ENCODE measurements at places on chromosomes 3 and 15.

DNA sequence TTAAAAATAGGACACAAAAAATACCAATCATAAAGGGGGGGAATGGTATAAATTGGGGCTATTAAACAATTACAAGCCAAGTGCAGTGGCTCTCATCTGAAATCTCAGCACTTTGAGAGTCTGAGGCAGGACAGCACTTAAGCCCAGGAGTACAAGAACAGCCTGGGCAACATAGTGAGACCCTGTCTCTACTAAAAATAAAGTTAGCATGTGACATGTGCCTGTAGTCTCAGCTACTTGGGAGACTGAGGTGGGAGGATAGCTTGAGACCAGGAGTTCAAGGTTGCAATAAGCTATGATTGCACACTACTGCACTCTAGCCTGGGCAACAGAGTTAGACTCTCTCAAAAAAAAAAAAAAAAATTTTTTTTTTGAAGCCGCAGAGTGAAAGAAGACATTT, 23.8 kb upstream of the GABPB1 start:
- DNase-seq, result no peak

GRCh38 chr3:140602781-140603180, 75.1 kb upstream of the TRIM42 start:
- DNase-seq, result no peak

- no peak for DNase-seq
These were observed 28.5 kb downstream of the LHFPL4 start for GRCh38 chr3:9525078-9525477.

DNA sequence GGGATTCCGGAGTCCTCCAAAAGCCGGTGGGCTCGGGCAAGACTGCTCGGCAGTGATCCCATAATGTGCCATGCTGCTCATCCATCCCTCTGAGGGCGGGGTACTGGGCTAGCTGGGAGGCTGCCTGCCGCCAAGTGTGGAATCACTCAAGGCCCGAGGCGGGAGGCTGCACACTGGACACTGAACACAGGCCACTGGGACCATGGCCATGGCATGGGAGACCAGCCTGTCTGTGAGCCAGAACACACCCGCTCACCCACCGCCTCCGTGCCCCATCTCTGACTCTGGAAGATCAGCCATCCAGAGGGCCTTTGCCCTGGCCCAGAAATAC, 1.4 kb downstream of the C3orf22 start:
- no peak for DNase-seq

- DNase-seq, result no peak
These were observed 88.9 kb upstream of the PTX3 start for GRCh38 chr3:157347577-157348303.

DNA sequence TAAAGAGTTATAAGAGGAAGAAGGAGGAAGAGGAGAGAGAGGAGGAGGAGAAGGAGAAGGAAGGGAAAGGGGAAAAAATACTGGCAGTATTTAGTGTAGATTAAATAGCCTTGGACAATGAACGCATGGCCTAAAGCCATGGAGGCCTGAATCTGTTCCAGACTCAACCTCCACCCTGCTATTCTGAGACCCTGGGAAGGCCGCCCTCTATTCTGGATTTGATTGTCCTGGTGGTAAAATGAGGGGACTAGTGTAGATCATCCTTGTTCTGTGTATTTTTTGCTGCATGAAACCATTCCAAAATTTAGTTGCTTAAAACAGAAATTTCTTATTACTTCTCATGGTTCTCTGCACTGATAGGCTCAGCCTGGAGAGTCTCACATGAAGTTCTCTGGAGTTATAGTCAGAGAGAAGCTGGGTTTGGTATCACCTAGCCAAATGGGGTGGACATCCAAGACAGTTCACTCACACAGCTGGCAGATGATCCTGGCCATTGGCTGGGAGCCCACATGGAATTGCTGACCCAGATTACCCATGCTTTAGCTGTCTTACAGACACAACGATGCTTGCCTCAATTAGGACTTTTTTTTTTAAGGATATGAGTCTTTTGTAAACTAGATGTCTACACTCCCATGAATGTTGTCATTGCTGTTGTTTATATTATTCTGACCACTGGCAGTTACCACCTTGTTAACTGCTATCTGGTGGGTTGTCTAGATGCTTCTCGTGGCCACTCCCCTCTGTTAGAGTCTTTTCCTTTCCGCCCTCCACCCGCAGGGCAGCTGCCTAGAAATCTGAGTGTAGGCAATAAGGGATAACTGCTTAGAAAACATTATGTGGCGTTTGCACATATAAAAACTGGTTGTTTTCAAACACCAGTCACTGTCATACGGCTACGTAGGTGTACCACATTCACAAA, 149.9 kb downstream of the SST start:
- DNase-seq, result peak; percentile 70

- no peak for DNase-seq
These were observed 262.5 kb upstream of the ATP10A start for GRCh38 chr15:26125664-26126063.

- DNase-seq, result no peak
These were observed 176.6 kb downstream of the OSBPL10 start for GRCh38 chr3:31804251-31805051.

- DNase-seq, result peak; percentile 9
These were observed 319 bp upstream of the TP63 start for GRCh38 chr3:189630767-189631372.

GRCh38 chr3:50607271-50608091, 4.1 kb downstream of the CISH start:
- no peak for DNase-seq

- peak; percentile 69 for DNase-seq
These were observed 49.0 kb downstream of the LMCD1 start for GRCh38 chr3:8550611-8551010.

GRCh38 chr3:172084871-172085556, 45.6 kb downstream of the FNDC3B start:
- peak; percentile 40 for DNase-seq

GRCh38 chr15:38662805-38663204, 98.2 kb upstream of the RASGRP1 start:
- DNase-seq, result no peak

GRCh38 chr3:78825118-78825857, 942.5 kb downstream of the ROBO1 start:
- no peak for DNase-seq

DNA sequence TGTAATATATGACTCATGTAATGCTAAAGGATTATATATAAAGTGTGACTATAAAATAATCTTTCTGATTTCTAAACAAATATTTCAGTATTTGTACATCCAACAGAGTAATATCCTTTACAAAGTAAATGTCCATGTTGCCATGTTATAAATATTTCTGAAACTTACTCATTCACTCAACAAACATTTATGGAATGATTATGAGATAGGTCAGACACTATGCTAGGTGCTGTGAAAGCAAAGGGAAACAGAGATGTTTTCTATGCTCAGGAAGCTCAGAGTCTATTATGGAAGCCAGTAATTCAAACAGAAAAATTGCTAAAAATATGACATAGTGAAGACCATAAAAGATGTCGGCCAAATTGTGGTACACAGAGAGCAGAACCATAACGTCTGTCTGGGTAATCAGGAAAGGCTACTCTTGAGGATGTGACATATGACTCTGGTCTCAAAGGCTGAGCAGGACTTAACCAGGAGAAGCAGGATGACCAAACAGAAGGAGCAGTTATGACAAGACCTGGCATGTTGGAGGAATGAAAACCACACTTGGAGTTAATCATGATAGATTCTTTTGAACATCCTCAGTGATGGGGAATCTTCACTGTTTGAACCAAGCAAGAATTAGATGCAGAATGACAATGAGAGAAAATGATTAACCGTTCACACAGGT, 39.0 kb upstream of the MYO5C start:
- peak; percentile 58 for DNase-seq

GRCh38 chr3:106008766-106009165, 140.0 kb upstream of the CBLB start:
- no peak for DNase-seq

DNA sequence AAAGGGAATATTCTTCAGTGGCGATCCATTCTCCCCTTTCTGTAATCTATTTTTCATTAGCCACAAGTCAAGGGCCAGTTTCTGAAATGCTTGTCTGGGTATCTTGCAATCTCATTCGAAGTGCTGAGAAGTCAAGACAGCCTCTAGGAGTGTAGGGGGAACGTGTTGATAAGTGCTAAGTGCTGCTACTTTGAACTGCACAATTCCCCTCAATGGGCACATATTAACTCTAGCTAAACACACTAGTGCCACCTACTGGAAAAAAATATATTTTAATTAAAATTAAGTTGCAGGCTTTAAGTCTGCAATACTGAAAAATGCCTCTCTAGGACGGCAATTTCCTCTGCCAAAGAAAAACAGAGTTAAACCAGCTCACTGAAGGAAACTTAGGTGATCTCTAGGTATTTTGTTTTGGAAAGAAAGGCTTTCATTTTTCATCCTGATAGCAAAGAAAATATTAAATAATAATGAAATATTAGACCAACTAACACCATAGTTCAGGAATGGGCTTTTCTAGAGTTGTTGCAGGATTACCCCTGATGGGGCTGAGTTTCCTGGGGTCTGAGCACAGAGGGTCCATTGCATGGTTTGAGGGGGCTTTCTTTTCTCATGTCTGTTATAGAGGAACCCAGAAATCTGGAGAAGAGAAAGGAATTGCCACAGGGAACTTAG, 181.9 kb upstream of the KBTBD8 start:
- DNase-seq, result peak; percentile 70

- DNase-seq, result no peak
These were observed 145.1 kb upstream of the THRB start for GRCh38 chr3:24639481-24640329.

DNA sequence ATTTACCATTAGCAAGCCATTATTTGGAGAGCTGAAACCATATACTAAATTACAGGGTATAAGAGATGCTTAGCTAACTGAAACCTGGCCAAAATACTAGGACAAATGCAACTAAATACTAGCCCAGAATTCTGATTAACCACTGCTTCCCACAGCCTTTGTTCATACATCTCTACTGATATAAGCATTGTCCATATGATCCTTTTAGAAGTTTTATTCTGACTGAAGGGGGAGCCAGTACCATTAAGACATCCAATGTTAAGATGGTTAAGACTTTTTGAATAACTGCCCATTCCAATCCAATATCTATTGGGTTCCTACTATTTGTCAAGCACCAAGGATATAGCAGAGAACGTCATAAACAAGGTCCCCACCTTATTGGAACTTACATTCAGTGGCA, 421.3 kb downstream of the FOXP1 start:
- no peak for DNase-seq

DNA sequence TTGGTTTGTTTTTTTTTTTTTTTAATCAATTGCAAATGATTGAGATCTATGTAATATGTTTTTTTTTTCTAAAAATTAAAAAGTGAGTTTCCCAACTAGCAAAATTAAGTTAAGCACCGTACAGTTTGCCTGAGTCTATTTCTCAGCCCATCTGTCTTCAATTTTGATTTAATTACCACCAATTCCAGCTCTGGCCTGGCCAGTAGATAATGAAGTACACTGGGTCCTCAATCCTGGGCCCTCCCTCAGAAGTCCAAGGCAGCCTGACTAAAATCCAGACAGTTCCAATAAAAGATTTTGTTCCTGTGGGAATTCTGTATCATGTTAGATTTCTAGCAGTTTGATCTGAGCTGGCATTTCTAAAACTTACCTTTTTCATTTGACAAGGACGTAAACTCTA, 887.2 kb downstream of the NAALADL2 start:
- DNase-seq, result no peak

GRCh38 chr15:89783111-89783860, 7.2 kb downstream of the MESP2 start:
- DNase-seq, result peak; percentile 84

DNA sequence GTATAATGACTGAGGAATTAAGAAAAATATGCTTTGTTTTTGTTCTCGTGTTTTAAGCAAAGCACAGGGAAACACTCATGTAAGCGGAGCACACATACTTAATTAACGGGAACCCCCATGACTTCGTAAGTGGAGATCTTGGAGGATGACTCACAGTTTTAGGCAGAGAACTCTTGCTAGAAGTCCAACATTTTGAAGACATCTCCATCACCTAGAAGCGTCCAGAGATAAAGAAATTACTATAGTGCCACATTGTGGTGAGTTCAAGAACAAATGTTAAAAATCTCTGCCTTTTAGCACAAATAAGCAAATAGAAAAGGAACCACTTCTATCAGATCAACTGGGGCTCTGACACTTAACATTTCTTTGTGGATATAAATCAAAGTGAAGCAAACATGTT, 194.1 kb upstream of the ARHGEF26 start:
- DNase-seq, result peak; percentile 89

DNA sequence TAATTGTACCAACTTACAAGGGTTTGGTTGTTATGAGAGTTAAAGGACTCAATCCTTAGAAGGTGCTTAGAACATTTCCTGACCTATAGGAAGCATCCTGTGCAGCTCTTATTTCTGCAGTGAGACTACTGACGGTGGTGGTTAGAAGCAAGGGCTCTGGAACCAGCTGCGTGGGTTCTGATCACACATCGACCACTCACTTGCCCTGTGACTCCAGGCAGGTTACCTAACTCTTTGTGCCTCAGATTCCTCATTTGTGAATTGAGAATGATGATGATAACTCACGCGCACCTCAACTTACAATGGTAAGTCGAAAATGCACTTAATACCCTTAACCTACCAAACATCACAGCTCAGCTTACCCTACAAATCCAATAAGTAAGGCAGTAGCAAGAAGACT, 80.7 kb upstream of the SPATA12 start:
- no peak for DNase-seq

GRCh38 chr3:50602595-50603191, 8.9 kb downstream of the CISH start:
- DNase-seq, result no peak

- no peak for DNase-seq
These were observed 516.4 kb upstream of the DPH6 start for GRCh38 chr15:36062357-36062756.

DNA sequence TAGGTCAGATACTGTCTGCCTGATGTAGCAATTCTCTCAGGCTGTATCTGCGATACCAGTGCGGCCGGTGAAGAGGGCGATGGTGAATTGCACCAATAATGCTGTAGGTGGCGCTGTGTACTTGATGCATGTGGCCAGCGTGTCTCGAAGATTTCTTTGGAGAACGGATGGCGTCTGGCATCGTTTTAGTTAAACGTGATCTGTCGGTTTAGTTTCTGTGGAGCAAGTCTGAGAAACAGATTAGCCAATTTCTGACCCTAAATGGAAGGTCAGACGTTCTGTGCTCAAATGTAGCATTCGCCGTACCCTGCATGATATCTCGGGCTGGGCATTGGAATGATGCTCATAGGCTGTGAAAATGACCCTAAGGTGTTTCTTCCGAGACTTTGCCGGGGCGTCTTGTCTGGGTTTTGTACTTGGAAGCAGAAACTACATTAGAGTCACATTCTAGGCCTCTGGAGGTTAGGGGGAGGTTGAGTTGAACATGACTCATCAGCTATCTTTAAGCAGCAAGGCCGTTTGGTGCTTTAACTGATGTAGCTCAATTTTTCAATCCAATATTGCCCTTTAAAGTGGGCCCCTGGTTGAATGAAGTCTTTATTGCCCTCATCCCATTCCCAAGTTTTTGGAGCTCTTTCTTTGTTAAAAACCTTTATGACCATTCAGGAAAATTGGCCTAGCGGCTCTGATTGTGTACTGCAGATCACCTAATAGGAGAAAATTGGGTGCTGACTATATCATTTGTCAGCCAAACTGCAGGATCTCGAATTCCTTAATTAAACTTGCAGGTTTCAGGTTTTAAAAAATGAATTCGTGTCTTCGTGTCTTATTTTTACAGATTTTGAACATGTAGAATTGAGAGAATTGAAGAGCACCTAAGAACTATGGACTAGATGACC, 80.0 kb downstream of the SQOR start:
- DNase-seq, result peak; percentile 54
